ENCODE measurements at places on chromosomes 2 and 18.

DNA sequence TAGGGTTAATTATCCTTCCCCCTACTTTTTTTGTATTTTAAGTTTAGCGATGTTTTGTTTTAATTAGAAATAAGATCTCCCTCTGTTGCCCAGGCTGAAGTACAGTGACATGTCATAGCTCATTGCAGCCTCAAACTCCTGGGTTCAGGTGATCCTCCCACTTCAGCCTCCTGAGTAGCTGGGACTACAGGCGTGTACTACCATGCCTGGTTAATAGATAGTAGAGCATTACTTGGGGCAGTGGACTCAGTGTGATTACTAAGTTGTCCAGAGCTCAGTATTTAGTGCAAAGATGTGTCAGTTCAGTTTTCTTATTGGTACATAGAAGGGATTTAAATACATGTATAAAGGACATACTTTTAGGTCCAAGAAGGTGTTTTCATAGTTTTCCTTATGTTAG, 9.5 kb upstream of the ADGRF3 start:
- no peak for DNase-seq

- DNase-seq = no peak
Observed at GRCh38 chr18:3451183-3451988, 1.4 kb downstream of the TGIF1 start.

DNA sequence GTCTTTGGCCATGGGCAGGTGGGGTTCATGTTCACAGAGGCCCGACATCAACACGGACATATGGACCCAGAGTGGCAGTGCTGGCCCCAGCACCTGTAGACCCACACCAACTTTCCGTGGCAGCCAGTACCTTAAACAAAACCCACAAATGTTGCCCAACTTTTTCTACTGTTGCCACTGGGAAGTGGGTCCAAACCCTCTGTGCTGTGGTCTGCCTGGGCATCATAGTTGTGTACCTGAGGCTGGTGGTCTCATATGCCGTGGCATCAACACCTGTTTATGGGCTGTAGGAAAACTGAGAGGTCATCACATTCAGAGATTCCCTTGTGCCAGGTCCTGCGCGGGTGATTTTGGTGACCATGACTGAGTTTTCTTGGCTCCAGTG, 79.9 kb downstream of the SH3RF3 start:
- DNase-seq = no peak

DNA sequence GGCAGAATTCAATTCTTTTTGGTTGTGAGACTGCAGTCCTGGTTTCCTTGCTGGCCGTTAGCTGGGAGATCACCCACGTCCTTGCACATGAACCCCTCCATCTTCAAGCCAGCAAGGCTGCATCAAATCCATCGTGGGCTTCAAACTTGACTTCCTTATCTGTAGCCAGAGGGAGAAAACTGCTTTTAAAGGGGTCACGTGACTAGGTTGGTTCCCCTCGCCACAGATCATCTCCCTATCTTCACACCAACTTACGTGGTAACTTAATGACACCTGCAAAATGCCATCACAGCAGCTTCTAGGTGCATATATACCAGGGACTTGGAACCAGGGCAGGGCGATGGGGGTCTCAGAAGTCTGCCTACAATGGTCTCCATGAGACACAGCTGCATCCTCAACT, 169.5 kb downstream of the MTCL1 start:
- no peak for DNase-seq

DNA sequence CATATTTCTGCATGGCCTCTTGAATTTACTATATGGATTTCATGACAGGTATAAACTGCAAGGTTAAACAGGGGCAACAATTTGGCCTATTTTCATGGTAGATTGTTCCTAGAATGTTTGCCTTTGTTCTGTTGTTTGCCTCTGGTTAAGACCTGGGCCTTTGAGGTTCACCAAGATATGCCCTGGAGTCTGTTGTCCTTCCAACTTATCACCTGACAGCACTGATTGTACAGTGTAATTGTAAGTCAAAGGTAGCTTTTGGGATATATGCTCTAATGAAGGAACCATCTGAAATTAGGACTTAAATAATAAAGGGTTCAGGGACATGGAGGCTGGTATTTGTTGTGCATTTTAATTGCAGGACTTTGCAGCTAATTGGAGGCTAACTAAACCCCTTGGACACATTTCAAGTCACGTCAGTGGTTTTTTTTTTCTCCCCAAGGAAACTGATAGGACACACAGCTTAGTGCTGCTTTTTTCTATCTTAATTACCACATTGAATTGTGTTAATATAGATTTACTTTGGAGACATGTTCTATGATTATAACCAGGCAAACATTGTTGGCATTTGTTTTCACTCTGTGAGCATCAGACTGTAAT, 771.2 kb upstream of the LINC00305 start:
- no peak for DNase-seq

- no peak for DNase-seq
Observed at GRCh38 chr2:196289000-196289399, 117.6 kb upstream of the STK17B start.

GRCh38 chr2:15897431-15898098, 42.8 kb upstream of the MYCN start:
- no peak for DNase-seq
